EL (cell line): ENCODE measurements at places on chromosomes 5 and 9.

DNA sequence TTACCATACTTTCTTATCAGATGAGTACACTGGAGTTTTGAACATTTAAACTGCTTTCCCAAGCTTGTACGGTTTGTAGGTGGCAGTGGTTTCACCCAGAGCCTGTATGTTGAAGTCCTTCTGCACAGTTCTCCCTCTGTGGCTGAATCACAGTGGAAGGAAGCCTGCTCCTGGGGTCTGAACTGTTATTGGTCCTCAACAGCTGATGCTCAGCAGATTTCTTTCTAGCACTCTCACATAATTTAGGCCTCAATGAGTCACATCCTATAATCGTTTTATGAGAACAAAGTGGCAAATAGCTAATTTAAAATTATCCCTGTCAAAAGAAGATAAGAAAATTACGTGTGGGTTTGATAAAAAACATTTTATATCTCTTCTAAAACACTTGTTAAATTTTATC is 229.7 kb downstream of the TLE4 start:
- no peak for DNase-seq

DNA sequence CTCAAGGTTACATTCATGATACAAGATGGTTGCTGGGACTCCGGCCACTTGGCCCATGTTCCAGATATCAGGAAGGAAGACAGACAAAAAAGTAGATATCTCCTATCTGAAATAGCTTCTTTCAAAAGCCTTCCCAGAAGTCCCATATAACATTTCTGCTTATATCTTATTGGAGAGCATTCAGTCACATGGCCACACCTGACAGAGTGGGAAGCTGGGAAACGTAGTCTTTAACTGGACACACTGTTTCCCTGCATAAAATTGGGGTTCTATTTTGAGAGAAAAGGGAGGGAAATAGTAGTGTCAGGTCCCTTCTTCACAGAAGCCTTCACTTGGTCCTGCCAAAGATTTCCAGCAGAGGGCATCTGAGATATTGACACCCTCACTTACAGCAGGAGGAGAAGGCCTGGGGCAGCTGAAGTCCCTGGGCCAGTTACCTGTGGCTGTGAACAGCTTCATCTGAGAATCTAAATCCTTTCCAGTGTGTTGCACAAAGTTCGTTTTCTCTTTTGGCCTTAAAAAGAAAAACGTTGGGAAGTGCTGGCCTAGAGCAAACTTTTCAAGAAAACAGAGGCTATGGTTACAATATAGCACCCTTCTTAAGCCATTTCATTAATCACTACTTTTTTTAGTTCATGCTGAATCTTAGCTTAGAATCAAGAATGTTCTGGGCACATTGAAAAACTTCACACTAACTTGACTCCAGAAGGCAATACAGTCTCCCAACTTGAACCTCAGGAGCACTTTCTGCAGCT is 33.5 kb downstream of the SPEF2 start:
- DNase-seq, result peak; percentile 68

GRCh38 chr5:67241326-67241725 is 44.7 kb upstream of the CD180 start:
- no peak for DNase-seq

DNA sequence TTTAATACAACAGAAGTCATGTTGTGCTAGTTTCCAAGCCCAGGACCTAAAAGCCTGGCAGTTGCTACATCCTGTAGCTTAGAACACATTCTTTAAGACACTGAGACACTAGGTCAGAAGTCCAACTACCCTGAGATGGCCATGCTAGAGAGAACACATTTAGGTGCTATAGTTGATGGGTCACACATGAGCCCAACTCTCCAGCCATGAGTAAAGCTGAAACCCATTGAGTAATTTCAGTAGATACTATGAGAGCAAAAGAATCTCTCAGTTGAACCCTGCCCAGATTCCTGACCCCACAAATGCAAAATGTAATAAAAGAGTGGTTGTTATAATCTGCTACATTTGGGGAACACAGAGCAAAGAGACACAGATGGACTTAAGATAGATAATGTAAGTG is 164.4 kb downstream of the SEMA5A start:
- no peak for DNase-seq

DNA sequence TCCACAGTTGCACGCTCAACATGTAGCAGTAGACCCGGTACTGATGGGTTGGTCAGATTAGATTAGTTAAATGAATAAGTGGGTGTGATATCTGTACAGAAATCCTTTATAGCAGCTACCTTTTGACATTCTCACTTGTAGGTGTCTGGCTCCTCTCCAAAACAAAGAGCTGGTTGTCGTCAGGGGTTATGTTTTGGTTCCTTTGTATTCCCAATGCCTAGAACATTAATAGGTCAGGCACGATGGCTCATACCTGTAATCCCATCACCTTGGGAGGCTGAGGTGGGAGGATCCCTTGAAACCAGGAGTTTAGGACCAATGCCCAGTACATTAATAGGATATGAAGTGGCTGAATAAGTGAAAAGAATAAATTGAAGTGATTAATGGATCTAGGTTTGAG is 182.1 kb downstream of the SNCAIP start:
- DNase-seq, result no peak

- DNase-seq, result peak; percentile 76
Observed at GRCh38 chr9:136485049-136486045, 2.5 kb upstream of the SEC16A start.

DNA sequence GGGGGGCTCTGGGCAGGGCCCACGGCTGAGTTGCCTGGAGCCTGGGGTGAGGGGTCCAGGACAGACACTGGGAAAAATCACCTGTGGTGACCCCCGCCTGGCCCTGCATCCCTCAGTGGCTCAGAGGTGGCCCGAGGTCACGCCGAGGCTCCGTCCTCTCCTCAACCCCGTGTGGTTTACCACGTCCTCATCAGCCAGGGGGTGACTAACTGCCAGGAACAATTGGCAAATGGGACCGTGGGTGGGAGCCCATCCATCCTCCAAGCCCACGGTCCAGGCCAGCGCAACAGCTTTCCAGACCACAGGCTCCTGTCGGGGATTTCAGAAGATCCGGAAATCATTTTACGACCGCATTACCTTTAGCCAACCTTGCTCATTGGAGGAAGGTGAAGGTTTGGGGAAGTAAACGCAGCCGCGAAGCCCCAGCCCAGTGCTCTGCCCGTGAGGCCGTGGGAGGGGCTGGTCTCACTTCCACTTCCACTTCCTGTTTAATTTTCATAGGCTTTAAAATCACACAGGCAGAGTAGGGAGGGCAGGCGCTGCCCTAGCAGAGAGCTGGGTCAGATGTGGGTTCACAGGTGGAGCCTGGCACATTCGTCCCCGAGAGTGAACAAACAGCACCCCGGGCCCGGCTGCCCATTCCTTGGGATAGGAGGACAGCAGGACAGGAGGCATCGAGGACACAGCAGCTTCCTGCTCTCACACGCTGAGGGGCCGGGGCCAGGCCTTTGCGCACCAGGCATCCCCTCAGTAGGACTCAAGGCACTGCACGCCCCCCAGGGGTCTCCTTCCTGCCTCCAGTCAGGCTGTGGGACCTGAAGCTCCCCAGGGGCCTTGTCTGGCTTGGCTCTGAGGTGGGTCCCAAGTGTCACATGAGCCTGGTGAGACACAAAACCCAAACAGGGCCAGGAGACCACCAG is 19.8 kb upstream of the SLC9A3 start:
- DNase-seq, result no peak

GRCh38 chr5:149865746-149866145 is 78.8 kb downstream of the PDE6A start:
- DNase-seq, result no peak

DNA sequence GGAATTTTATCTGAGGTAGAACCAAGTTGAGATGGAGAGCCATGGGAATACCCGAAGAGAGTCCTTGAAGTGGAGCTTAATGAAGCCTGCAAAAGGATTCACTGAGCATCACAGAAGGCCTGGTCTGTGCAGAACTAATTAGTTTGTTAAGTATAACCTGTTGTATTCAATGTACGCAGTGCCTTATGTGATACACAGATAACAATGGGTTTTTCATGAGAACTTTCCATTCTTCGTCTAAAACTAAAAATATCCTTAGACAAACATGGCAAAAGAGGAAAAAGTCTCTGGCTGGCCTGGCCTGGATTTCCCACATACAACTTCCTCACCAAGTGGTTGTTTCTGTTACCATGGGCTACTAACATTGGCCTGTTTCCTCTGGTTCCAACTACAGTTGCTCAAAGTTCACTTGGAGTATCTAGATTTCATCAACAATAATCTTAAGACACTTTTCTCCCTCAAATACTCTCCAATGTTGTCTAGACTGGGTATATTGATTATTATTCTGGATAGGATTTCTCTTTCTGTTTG is 237.6 kb upstream of the ZNF462 start:
- DNase-seq, result no peak

- DNase-seq, result no peak
Observed at GRCh38 chr5:30839956-30840355, 353.5 kb upstream of the CDH6 start.

- no peak for DNase-seq
Observed at GRCh38 chr9:70580606-70581195, 166.2 kb upstream of the KLF9 start.
